ENCODE measurements at places on chromosomes 12 and 14. TPM values are rescaled to one million over a fixed set of nuclear protein-coding genes. Genes with fewer than 3 reads are reported as not detected.

OR4E2 gene
- total RNA-seq = not detected

DNA sequence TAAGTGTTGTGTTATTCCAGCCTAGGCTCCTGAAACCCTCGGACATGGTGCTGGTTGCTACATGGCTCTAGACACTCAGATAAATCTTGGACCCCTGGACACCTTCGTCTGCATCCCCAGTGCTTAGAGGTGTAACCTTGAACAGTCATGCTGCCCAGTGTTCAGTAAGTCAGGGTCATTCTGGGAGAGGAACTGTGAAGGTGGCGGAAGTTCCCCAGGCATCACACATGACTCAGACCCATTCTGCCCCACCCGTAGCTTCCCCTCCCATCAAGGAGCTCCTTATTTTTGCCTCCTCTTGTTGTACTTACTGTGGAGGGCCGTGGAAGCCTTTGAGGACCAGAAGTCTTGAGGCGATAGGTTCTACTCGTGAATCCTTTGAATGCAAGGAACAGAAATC, 18.1 kb upstream of the SSPN start:
- H3K27ac ChIP-seq = no peak overlapping the region
- H3K4me1 ChIP-seq = no peaks in the 10 kb centered on the region
- H3K36me3 ChIP-seq = no peaks in the 10 kb centered on the region
- no peak overlapping the region for H3K4me3 ChIP-seq

GRCh38 chr12:115998119-115998633, 279.3 kb downstream of the MED13L start:
- H3K4me3 ChIP-seq = no peak overlapping the region
- H3K36me3 ChIP-seq = no peaks in the 10 kb centered on the region
- no peaks in the 10 kb centered on the region for H3K27me3 ChIP-seq
- no peak for DNase-seq

DNA sequence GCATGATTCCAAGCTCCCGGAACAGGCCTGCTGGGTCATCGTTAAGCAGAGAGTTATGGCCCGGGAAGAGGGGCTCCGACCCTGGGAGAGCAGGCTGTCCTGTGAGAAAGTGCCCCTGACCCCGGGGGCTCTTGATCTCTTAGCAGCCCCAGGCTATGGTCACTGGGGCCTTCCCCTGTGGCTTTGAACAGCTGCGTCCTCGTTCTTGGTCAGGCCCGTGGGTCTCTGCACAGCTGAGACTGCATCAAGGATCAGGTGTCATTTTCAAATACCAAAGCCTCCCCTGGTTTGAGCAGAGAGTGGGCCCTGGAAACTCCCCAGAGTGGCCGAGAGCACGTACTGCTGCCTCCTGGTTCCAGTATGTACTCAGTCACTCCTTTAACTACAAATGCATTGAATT, 114.8 kb downstream of the ESRRB start:
- no peak for DNase-seq
- no peak overlapping the region for H3K27ac ChIP-seq
- no peaks in the 10 kb centered on the region for H3K27me3 ChIP-seq
- no peak overlapping the region for H3K4me3 ChIP-seq
- no peaks in the 10 kb centered on the region for H3K4me1 ChIP-seq

KCNK13 gene
- not detected for total RNA-seq

All from uterus (tissue), 4 donors.